Fibroblast of skin of back (primary cell): ENCODE measurements at places on chromosomes 4 and X.

GRCh38 chr4:41323179-41323578, 66.5 kb downstream of the UCHL1 start:
- no peak for DNase-seq

DNA sequence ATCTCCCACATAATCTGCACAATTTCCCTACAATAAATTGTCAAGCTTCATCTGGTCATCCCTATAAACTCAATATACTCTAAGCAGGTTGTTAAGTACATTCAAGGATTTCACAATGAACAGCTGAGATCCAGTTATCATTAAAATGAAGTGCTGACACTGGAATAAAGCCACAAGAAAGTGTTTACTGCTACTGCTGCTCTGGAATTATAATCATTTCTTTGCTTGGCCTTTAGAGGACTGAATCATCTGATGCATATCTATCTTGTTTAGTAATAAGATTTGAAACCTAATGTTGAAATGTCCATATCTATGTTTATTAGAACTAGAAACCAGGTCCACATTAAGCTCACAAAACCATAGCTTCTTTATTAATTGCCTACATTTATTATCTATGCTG, 338.6 kb upstream of the ZFP42 start:
- peak; percentile 20 for DNase-seq

DNA sequence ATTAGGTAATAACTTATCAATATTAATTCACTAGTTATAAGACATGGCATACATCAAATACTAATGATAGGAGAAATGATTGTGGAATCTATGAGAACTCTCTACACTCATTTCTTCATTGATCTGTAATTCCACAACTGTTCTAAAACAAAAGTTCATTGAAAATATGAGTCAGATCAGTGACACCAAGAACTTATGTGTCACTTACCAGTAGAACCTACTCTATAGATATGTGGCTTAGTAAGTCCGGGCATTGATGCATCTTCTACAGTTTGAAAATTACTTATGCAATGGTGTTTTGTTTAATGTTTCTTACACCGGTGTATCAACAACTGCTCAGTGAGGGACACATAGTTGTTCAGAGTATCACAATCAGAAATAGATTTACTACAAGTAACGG, 520.3 kb downstream of the ARAP2 start:
- DNase-seq = no peak

DNA sequence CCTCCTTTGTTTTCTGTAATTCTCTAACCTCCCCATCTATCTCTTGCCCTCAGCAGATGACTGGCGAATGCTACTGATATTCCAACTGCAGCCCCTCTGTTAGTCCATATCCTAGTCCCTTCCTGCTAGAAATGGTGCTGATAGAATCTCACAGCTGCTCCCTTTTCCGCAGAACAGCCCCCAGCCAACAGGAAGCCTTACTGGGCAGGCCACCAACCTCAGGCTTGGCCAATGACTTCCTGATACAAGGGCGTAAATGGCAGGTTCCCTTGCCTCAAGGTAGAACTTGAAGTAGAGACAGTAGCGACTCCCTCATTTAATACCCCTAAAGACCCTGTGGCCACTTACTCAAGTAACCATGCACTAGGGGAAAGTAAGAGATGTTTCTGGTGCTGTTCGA, 26.7 kb upstream of the SLC2A9 start:
- DNase-seq = no peak

- no peak for DNase-seq
Measured at GRCh38 chr4:89570931-89571330, 263.3 kb upstream of the GPRIN3 start.
